Articular chondrocyte of knee joint (primary cell): ENCODE measurements at places on chromosomes 3 and 15. TPM values are rescaled to one million over a fixed set of nuclear protein-coding genes. Genes with fewer than 3 reads are reported as not detected.

Gene TUSC7
- total RNA-seq: not detected in 2 replicates

Gene BCHE
- not detected in 2 replicates for total RNA-seq

Gene SYNM
- 24.5 and 31.5 TPM in 2 replicates for total RNA-seq

Gene EPHA6
- 0.13 TPM in 1 of 2 replicates, not detected in the other for total RNA-seq

Gene OIP5
- 3.7 and 5.1 TPM in 2 replicates for total RNA-seq

Gene PP2D1
- not detected in 2 replicates for total RNA-seq

Gene EFCC1
- under 0.01 TPM in 1 of 2 replicates, not detected in the other for total RNA-seq

Gene SLC38A3
- total RNA-seq: 0.11 and 0.39 TPM in 2 replicates

Gene SHF
- total RNA-seq: 4.6 and 5.5 TPM in 2 replicates

Gene CCR8
- total RNA-seq: not detected in 2 replicates

Gene SLC12A1
- total RNA-seq: not detected in 2 replicates

Gene GABRR3
- total RNA-seq: not detected in 2 replicates

Gene LINGO1
- total RNA-seq: 0.11 and 0.13 TPM in 2 replicates

Gene TNNC1
- 1.7 and 3.3 TPM in 2 replicates for total RNA-seq

Gene GNAT1
- not detected in 2 replicates for total RNA-seq

Gene MAP3K13
- 21.4 and 23.9 TPM in 2 replicates for total RNA-seq

Gene RTP3
- not detected in 2 replicates for total RNA-seq

Gene SI
- total RNA-seq: not detected in 2 replicates

Gene DPH3
- total RNA-seq: 27.4 and 29.0 TPM in 2 replicates

Gene PRR20G
- not detected in 2 replicates for total RNA-seq

Gene MYH15
- total RNA-seq: 0.13 and 0.22 TPM in 2 replicates

Gene XCR1
- total RNA-seq: not detected in 2 replicates

Gene BUB1B
- 10.7 and 16.3 TPM in 2 replicates for total RNA-seq

Gene ZIC1
- total RNA-seq: 0.32 and 1.0 TPM in 2 replicates
